ENCODE measurements at places on chromosomes 2 and 18. TPM values are rescaled to one million over a fixed set of nuclear protein-coding genes. Genes with fewer than 3 reads are reported as not detected.

NAT8 gene
- total RNA-seq = not detected

ALS2 gene
- total RNA-seq = 9.9 TPM

DNER gene
- total RNA-seq = 12.2 TPM

CHST10 gene
- 13.3 TPM for total RNA-seq

CRYBA2 gene
- total RNA-seq = not detected

PGAP1 gene
- total RNA-seq = 2.6 TPM

LPIN1 gene
- total RNA-seq = 10.2 TPM

IL1F10 gene
- total RNA-seq = not detected

SERPINB11 gene
- total RNA-seq = not detected

PRSS56 gene
- total RNA-seq = 0.21 TPM

SLC35F6 gene
- total RNA-seq = 35.5 TPM

PAX8 gene
- 0.85 TPM for total RNA-seq

EGR4 gene
- 0.28 TPM for total RNA-seq

GPR155 gene
- 0.36 TPM for total RNA-seq

ACADL gene
- not detected for total RNA-seq
